Dorsolateral prefrontal cortex (tissue), 122 donors: ENCODE measurements at places on chromosomes 6 and 20.

- no peak for DNase-seq
Measured at GRCh38 chr20:61845233-61845671, 220.4 kb downstream of the TAF4 start.

DNA sequence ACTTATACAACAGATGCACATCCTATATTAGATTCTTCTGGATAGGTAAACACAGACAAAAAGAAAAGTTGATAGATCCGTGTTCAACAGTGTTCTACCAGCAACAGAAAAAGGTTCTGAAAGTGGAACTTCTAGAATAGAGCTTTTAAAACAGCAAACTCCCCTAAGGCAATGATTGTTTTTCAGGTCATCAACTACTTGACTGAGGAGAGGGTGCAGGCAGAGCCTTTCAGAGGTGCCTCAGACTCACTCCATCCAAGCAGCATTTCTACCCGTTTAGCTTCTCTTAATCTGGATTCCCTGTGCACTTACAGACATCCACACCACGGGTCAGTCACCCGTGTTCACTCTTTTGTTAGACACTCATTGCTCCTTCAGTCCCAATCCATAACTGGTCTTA lies 28.9 kb downstream of the FYN start:
- no peak for DNase-seq

- DNase-seq, result no peak
Measured at GRCh38 chr20:63980317-63980805, 571 bp upstream of the PRPF6 start.

DNA sequence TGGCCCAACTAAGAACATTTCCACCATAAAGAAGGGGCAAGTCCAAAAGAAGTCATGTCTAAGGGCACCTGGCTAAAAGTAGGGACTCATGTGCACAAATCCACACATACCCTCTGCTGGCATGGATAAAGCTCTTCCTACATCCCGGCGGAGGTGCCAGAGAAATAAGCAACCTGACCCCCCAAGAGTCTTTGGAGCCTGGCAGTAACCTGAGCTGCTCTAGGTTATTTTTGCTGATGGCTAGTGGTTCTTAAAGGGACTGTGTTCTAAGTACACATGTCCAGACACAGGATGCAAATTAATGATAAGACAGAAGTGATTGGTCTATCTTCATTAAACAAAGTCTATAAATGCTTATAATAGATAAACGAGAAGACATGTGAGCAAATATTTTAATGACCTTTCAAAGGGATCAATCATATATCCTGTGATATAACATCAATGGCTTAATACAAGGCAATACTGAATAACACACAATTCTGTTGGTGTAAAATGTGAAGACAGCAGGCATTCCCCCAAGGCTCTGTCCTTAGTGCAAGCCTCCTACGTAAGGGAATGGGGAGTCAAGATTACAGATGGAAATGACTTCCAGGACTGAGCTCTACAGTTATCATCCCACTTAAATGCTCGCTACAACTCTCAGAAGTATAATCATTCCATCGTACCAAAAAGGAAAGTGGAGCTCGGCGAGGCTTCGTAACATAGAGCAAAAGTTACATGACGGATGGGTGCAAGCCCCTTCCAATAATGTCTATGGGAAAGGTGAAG lies 52.5 kb downstream of the HIVEP2 start:
- DNase-seq, result no peak

DNA sequence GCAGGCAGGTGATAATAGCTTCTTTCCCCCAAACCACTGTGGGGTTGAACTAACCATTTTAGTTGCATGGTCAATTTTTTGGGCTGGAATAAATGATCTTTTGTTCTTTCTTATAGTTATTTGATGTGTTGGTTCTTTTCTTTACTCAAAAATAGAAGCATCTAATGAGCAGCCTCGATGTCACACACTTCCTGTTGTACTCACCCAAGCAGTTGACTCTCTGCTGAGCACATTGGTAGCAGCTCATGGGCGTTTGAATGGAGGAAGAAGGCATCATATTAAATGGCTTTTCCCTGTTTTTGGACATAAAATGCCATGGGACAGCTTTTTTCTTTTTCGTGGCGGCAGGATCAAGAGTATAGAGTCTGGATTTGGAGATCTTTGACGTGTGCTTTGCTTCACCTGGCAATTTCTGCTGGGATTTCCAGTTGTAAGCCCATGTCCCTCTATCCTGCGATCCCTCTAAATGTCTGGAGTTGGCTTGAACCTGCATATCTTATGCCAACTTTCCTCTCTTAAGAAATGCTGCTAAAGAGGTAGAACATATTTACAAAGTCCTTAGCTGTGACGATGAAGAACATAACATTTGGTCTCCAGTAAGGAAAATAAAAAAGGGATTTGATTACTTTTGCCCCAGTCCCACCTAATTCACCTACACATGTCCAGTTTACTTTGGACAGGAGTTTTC lies 268.3 kb downstream of the PRL start:
- no peak for DNase-seq

GRCh38 chr6:21666853-21667681 lies 73.5 kb downstream of the SOX4 start:
- DNase-seq, result no peak

- DNase-seq, result no peak
Measured at GRCh38 chr6:64085126-64085525, 449.5 kb downstream of the PHF3 start.
